ENCODE measurements at places on chromosomes 3 and 15.

GRCh38 chr15:48765022-48765421 is 45.8 kb downstream of the CEP152 start:
- DNase-seq = no peak

GRCh38 chr15:68055224-68055705 is 1.1 kb downstream of the PIAS1 start:
- DNase-seq = peak; percentile 18

DNA sequence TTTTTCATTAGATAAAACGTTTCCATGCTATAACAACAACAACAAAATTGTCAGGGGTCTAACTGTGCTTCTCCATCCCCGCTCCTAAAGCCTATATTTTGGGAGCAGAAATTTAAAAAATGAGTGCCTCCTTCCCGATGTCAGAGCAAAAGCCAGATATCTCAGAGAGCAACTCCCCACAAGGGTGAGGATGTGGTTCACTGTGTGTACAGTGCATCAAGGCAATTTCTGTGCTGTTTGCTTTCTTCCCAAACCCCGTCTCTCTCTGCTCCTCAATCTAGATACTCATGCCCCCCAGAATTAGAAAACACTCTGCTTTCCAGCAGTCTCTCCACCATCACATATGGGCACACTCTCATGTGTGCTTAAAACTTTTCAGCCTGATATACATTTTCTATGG is 76.7 kb upstream of the MBNL1 start:
- no peak for DNase-seq

GRCh38 chr15:33074942-33075341 is 119.6 kb downstream of the FMN1 start:
- no peak for DNase-seq

- DNase-seq = no peak
These were observed 85.4 kb upstream of the BOC start for GRCh38 chr3:113125951-113126350.

DNA sequence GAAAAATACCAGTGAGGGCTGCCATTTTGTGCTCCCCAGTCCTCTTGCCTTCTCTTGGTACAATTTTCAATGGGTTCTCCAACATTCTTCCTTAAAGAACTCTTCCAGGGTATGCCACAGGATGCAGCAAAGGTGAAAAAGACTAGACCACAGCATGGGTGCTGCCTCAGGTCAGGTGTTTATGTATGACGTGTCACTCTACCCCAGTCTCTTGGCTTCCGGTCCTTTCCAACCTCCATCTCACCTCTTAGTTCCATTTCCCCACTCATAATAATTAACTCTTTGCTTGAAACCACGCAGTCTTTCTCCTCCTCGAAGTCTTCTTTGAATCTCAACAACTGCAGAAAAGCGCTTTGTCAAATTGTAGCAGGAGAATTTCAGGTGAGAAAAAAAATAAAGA is 104.7 kb upstream of the TBC1D5 start:
- DNase-seq = no peak

DNA sequence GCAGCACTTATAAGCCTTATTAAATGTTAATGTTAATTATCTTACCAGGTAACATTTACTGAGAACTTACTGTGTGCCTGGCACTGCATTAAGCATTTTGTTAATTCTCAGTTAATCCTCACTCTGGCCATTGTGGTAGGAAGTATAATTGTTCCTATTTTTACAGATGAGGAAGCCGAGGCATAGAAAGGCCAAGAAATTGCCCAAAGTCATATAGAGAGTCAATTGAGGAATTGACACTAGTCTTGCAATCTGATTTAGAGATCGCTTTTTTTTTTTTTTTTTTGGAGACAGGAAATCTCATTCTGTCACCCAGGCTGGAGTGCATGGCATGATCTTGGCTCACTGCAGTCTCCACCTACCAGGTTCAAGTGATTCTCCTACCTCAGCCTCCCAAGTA is 132.6 kb upstream of the PROK2 start:
- DNase-seq = no peak

DNA sequence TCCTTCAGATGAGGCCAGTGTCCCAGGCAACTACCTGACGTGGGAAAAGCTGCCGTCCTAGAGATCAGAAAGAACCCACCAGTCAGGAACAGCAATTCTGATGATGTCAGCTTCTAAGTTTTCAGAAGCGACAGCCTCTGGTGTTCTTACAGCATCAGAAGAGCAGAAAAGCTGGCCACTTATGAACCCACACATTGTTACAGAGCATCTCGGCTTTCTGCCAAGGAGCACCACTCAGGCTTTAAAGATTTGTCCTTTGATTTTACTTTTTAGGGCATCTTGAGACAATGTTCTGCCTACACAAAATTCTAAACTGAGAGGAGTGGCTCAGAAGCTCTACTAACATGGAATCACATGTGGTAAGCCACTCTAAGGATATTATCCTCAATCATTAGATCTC is 49.7 kb upstream of the BOC start:
- no peak for DNase-seq

DNA sequence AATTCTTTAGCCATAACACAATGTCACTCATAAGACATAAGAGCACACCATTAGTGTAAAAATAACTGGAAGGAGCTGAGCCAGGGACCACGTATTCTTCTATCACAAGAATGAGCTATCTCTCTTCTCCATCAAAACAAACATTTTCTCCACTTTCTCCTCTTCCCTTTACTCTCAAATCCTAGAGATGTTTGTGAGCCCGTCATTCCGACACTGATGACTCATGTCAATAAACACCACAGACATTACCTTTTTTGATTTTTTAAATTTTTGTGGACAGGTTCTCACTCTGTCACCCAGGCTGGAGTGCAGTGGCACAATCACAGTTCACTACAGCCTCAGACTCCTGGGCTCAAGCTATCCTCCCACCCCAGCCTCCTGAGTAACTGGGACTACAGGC is 86.6 kb downstream of the MEX3B start:
- DNase-seq = no peak

DNA sequence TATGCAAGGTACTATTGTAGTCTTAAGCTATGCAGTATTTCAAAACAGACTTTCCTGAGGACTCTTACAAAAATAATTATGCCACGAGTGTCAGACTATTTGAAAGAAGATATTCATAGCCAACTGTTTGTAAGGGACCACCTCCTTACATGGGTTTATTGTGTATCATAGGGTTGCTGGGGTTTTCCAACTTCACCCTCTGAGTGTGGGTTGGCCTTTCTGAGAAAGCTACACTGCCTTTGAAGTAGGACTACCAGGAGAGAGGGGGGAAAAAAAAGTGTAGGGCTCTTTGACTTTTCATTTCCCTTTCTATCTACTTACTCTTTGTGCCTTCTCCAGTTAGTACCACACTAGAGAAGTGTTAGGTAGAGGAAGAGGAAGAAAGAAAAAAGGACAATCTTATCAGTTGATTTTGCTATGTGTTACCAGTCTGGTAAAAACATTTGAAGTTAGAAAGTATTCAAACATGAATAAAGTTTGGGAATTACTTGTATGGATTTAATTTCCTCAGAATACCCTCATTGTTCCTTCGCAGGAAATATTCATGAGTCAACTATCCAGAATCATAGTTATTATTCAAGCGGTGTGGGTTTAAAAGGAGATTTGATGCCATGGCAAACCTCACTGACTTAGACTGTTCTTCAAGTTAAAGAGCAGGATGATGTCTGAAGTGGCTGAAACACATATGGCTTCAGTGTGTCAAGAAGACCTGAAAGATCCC is 329.3 kb upstream of the THBS1 start:
- peak; percentile 27 for DNase-seq

All from astrocyte of the cerebellum (primary cell).